Effector memory CD8-positive, alpha-beta T cell (primary cell): ENCODE measurements at places on chromosomes 13 and 19.

DNA sequence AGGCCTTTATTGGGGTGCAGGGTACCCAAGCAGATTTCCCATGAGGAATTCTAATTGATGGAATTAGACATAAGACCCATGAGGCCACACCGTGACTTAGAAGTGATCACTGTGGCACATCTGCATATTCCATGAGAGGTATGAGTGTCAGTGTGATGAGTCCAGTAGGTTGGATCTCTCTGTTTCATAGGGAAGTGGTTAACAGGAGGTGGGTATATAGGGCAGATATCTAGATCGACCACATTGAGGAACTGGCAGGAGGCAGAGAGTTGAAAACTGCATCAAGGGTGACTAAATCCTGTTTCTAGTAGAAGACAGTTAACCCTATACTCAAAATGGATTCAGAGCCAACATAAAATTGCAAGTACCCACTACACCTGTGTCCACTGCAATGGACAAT is 68.6 kb upstream of the MIR17HG start:
- peaks cover 2% of the 10 kb centered on the region for H3K27me3 ChIP-seq
- H3K4me3 ChIP-seq: no peak overlapping the region
- DNase-seq: no peak
- no peaks in the 10 kb centered on the region for H3K36me3 ChIP-seq
- no peak overlapping the region for H3K27ac ChIP-seq

- no peak for DNase-seq
- H3K4me3 ChIP-seq: no peak overlapping the region
- no peaks in the 10 kb centered on the region for H3K27me3 ChIP-seq
- no peaks in the 10 kb centered on the region for H3K36me3 ChIP-seq
- no peak overlapping the region for H3K27ac ChIP-seq
These were observed 653.1 kb downstream of the LIG4 start for GRCh38 chr13:107562203-107562602.

GRCh38 chr13:62280590-62280989 is 864.9 kb upstream of the PCDH20 start:
- H3K36me3 ChIP-seq: no peaks in the 10 kb centered on the region
- no peak overlapping the region for H3K27ac ChIP-seq
- H3K4me3 ChIP-seq: no peak overlapping the region
- DNase-seq: no peak

GRCh38 chr19:11721681-11722080 is 17.1 kb downstream of the ZNF823 start:
- H3K27me3 ChIP-seq: no peaks in the 10 kb centered on the region
- DNase-seq: no peak
- H3K27ac ChIP-seq: no peak overlapping the region
- H3K36me3 ChIP-seq: peaks cover 4% of the 10 kb centered on the region
- H3K4me1 ChIP-seq: no peaks in the 10 kb centered on the region
- no peak overlapping the region for H3K4me3 ChIP-seq

DNA sequence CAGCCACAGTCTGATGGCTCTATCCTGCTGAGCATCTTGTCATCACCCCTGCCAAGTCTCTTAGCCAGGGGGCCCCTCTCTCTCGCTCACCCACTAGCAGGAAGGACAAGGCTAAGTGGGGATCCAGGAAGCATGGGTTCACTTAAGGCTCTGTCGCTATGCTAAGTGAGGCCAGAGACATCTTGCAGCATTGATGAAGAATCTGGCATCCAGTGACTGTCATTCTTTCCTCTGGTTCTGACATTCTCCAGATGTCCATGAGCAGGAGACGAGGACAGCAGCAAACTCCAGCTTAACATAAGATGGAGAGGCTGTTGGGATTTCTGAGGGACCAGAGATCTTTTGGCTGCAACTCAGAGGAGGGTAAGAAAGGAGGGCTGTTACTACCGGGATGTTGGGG is 230.2 kb downstream of the TSHZ3 start:
- no peaks in the 10 kb centered on the region for H3K4me1 ChIP-seq
- H3K4me3 ChIP-seq: no peak overlapping the region
- no peaks in the 10 kb centered on the region for H3K36me3 ChIP-seq

- DNase-seq: no peak
- no peaks in the 10 kb centered on the region for H3K36me3 ChIP-seq
- H3K4me1 ChIP-seq: no peaks in the 10 kb centered on the region
- no peak overlapping the region for H3K27ac ChIP-seq
- H3K27me3 ChIP-seq: no peaks in the 10 kb centered on the region
These were observed 241.4 kb downstream of the ENOX1 start for GRCh38 chr13:43545317-43545874.

DNA sequence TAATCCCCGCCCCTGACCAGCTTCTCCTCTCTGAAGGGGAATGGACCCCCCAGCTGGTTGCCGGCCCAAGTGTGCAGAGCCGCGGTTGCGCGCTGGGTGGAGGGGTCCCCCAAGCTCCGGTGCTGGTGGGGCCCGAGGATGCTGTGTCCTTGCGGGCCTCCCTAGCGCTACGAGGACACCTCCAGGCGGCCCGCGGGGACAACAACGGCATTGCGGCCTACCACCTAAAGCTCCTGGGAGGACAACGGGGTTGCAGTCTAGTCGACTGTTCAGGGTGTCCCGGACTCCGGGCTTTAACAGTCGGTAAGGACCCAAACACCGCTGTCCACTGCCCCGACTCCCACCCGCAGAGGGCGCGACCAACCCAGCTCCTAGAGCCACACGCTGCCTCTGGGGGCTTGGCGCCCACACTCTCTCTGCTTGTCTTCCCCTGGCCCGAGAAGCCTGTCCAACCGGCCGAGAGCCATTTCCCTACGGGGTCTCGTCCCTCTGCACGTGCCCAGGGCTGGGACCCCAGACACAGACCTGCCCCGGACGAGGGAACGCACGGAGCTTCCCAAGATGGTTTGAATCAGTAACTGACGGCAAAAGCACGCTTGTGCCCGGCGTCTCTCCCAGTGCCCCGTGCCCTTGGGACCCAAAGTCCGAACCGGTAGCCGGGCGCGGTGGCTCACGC is 927 bp upstream of the SDHAF1 start:
- peaks cover 8% of the 10 kb centered on the region for H3K36me3 ChIP-seq
- DNase-seq: no peak
- no peak overlapping the region for H3K27ac ChIP-seq
- peaks cover 26% of the 10 kb centered on the region for H3K4me1 ChIP-seq

DNA sequence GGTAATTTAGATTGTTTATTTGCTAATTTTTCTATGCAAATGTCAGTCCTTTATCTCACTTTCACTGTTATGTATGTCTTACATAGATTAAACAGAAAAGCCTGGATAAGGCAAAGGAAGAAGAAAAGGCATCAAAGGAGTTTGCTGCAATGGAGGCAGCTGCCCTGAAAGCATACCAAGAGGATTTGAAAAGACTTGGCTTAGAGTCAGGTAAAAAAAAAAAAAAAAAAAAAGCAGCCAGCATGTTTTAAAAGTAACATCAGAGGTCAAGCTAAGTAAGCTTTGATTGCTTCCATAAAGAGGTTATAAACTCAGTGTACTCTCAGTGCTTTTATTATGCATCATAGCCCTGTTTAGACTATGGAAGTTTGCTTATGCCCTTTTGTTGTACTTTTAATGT is 3.8 kb downstream of the WBP4 start:
- no peak overlapping the region for H3K27ac ChIP-seq
- no peaks in the 10 kb centered on the region for H3K27me3 ChIP-seq
- DNase-seq: no peak
- peaks cover 8% of the 10 kb centered on the region for H3K4me1 ChIP-seq

DNA sequence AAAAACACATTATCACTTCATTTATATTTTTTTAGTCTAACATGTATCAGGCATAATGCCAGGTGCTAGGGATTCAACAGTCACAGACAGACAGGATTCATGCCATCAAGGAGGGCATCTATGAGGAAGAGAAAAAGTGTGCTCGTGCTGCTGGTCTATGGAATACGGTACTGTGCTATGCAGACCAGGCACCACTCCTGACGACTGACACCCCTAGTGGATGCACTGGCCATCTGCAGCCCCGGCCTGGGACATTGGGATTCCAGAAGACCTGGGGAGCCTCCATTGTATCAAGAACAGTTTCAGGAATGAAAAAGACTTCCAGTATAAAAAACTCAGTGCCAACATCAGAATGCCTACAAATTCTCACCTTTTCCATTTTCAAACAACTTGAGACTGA is 94.0 kb downstream of the KLF12 start:
- H3K4me1 ChIP-seq: peaks cover 45% of the 10 kb centered on the region
- H3K27me3 ChIP-seq: no peaks in the 10 kb centered on the region
- DNase-seq: no peak
- H3K27ac ChIP-seq: no peak overlapping the region

DNA sequence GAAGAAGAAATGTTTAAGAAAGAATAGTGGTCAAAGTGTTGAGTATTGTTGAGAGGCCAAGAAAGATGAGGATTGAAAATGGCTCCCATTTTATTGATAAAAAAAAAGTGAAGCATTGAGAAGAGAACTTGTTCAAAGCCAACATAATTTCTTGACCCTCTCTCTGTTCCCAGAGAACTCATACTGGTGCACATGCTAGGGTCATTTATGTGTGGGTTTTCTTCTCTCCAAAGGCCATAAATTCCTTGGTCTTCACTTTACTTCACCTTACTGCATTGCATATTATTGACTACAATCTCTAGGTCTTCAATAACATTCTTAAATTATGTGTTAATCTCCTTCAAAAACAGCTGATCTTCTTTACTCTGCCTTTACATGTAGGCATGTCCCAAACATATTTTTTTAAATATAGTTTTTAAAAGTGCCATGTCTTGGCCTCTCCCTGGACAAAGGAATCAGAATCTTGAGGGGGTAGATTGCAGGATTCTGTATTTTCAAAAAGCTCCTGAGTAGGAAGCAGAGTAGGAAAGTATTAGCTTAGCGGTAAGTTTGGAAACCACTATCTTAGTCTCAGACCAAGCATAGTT is 1.8 kb upstream of the FNDC3A start:
- peaks cover 12% of the 10 kb centered on the region for H3K36me3 ChIP-seq
- DNase-seq: no peak
- H3K4me1 ChIP-seq: peaks cover 8% of the 10 kb centered on the region
- H3K27ac ChIP-seq: no peak overlapping the region

DNA sequence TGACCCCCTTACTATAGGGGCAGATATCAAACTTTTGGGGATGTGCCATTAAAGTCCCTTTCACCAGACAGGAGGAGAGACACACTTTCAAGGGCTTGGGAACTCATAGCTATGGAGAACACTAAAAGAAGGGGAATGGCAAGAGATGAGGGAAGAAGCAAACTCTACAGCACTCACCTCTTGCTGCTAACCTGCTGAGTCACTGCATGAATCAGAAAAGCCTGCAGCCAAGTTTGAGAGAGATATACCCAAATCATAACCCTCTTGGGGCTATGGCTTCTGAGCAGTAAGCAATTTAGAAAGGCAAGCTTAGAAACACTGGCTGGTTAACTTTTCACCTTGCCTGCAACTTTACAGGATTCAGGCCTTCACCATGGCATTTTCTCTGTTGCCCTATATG is 1028.0 kb downstream of the UQCRFS1 start:
- no peak overlapping the region for H3K4me3 ChIP-seq
- no peak for DNase-seq
- H3K36me3 ChIP-seq: no peaks in the 10 kb centered on the region
- H3K27ac ChIP-seq: no peak overlapping the region
- no peaks in the 10 kb centered on the region for H3K27me3 ChIP-seq

- no peak overlapping the region for H3K27ac ChIP-seq
- H3K4me1 ChIP-seq: no peaks in the 10 kb centered on the region
- H3K4me3 ChIP-seq: no peak overlapping the region
- no peak for DNase-seq
These were observed 2556.7 kb upstream of the PCDH20 start for GRCh38 chr13:63972328-63972727.

GRCh38 chr19:48953990-48954594 is 583 bp upstream of the BAX start:
- no peak for DNase-seq
- peaks cover 16% of the 10 kb centered on the region for H3K4me1 ChIP-seq
- no peaks in the 10 kb centered on the region for H3K27me3 ChIP-seq
- peak overlapping the region; percentile 91 for H3K27ac ChIP-seq

DNA sequence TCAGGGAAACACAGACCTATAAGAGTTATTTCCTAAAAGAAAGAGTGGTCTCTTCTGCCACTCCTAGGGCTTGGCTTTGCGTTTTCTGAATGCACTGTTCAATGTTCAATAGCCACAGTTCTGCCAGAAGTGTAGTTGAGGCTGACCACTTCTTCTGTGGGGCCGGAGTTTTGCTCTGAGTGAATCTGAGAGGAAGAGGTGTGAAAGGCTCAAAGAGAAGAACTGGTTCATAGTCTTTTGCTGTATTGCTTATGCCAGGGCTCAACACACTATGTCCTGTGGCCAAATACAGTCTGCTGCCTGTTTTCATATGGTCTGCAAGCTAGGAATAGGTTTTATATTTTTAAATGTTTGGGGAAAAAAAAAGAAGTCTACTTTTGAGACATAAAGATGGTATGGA is 128.2 kb downstream of the STOML3 start:
- H3K27me3 ChIP-seq: no peaks in the 10 kb centered on the region
- H3K36me3 ChIP-seq: no peaks in the 10 kb centered on the region
- H3K4me1 ChIP-seq: no peaks in the 10 kb centered on the region
- no peak overlapping the region for H3K27ac ChIP-seq

DNA sequence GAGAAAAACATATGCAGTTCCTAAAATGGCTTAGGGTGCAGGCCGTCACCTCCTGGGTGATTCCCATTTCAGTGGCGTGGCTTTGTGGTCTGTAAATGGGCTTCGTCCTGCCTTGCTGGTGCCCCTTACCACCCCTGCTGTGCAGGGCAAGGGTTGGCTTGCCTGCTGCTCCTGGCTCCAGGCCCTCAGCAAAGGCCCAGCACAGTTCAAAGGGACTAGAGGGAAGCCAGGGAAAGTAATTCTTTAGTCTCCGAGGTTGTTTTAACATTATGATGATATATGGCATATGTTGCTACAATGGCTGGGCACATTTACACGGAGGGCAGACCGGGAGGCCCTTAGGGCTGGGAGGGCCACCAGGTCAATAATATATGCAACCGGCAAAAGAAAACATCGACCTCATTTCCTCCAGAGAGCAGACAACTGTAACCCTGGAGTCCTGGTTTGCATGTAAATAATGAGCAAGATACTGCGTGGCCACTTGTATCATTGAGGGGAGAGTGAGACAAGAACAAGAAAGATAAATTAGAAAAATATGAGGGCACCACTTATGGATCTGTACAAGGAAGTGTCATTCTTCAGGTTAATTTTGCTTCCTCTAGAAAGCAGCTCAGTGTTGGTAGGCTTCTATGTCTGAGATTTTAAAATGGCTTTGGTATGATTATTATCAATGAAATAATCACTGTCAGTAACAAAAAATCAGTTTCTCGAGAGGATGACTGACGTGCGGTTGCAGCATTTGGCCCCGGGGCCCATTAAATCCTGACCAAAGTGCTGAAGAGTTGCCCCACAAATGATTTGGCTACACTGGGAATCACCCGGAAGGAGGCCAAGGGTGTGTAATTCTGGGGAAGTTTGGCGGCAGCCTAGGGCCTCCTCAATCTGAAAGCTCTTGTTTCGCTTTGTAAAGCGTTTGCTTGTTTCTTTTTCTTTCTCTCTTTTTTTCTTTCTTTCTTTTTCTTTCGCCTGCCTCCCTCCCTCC is 32.8 kb upstream of the URI1 start:
- H3K27ac ChIP-seq: no peak overlapping the region
- peaks cover 33% of the 10 kb centered on the region for H3K27me3 ChIP-seq
- no peaks in the 10 kb centered on the region for H3K36me3 ChIP-seq
- DNase-seq: no peak

- H3K4me3 ChIP-seq: no peak overlapping the region
- no peaks in the 10 kb centered on the region for H3K36me3 ChIP-seq
- H3K27ac ChIP-seq: no peak overlapping the region
- H3K27me3 ChIP-seq: no peaks in the 10 kb centered on the region
- no peak for DNase-seq
These were observed 90.2 kb downstream of the GPC6 start for GRCh38 chr13:93316841-93317240.

- no peaks in the 10 kb centered on the region for H3K36me3 ChIP-seq
- H3K27ac ChIP-seq: no peak overlapping the region
- peaks cover 5% of the 10 kb centered on the region for H3K27me3 ChIP-seq
- no peaks in the 10 kb centered on the region for H3K4me1 ChIP-seq
These were observed 59.4 kb downstream of the SLC10A2 start for GRCh38 chr13:103006641-103007426.
